ENCODE measurements at places on chromosomes 1 and 21.

- no peak within 1 kb of the TSS for H3K27ac ChIP-seq
- peak; percentile 9 for DNase-seq
- H3K4me3 ChIP-seq: peak within 1 kb of the TSS; percentile 78
- peaks cover 7% of the 10 kb centered on the region for H3K4me1 ChIP-seq
- H3K36me3 ChIP-seq: no peaks in the 10 kb centered on the region
Observed at GRCh38 chr1:95117207-95118066, at the start of gene TLCD4. TSS of gene TLCD4 (plus strand) at chr1:95117355. CDS start at chr1:95143902, 26,547 bp downstream.

DNA sequence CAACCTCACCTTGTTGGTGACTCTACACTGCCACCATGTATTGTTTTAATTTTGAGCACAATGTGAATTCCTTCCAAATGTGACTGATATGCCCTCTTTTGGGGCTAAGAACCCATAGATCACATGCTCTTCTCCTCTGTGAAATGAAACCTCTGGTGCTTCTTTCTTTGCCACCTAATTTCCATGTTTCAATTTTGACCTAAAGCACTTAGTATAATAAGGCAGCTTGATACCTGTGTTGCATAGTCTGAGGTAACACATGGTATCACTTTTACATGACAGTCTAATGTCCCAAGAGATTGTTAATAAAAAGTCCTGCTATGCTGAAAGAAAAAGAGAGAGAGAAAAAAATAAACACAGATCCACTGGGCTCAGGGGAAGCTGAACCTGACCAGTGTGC lies 24.2 kb downstream of the CLEC20A start:
- H3K27me3 ChIP-seq: peaks cover 3% of the 10 kb centered on the region
- no peak overlapping the region for H3K4me3 ChIP-seq
- H3K27ac ChIP-seq: no peak overlapping the region
- no peaks in the 10 kb centered on the region for H3K36me3 ChIP-seq

GRCh38 chr1:91924146-91924545 lies 25.1 kb upstream of the BRDT start:
- H3K36me3 ChIP-seq: no peaks in the 10 kb centered on the region
- H3K4me1 ChIP-seq: peaks cover 10% of the 10 kb centered on the region
- no peak overlapping the region for H3K4me3 ChIP-seq
- H3K27me3 ChIP-seq: no peaks in the 10 kb centered on the region
- no peak for DNase-seq
- no peak overlapping the region for H3K27ac ChIP-seq

DNA sequence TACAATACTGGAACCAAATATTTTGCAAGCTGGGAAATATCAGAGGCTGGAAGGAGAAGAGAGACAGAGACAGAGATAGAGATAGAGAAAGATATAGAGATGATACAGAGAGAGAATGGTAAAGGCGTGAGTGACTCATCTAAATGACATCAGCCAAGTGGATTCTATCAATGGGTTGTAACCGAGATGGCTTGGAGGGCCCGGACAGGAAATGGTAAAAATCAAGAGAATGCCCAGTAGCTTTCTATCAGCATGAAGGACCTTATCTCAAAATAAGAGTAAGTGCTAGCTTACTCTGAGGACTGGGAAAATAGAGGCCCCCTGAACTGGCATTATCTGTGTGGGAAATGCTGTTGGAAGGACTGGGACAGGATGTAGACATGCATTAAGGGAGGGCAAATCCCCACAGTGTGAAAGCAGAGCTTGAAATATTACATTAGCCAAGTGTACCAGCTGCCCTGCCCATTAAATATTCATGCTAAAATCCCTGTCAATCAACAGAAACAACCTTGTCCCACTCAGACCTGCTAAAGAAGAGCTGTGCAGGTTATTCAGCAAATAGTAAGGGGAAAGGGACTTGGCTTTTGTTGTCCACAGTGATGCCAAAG lies 76.6 kb upstream of the ZNF644 start:
- peaks cover 6% of the 10 kb centered on the region for H3K4me1 ChIP-seq
- H3K27me3 ChIP-seq: peaks cover 4% of the 10 kb centered on the region
- no peaks in the 10 kb centered on the region for H3K36me3 ChIP-seq
- H3K4me3 ChIP-seq: no peak overlapping the region
- no peak overlapping the region for H3K27ac ChIP-seq
- DNase-seq: no peak

GRCh38 chr1:193090865-193091264 lies 14.3 kb downstream of the GLRX2 start:
- peaks cover 29% of the 10 kb centered on the region for H3K36me3 ChIP-seq
- H3K27ac ChIP-seq: no peak overlapping the region
- H3K4me3 ChIP-seq: no peak overlapping the region
- H3K4me1 ChIP-seq: no peaks in the 10 kb centered on the region
- DNase-seq: no peak
- H3K27me3 ChIP-seq: no peaks in the 10 kb centered on the region

DNA sequence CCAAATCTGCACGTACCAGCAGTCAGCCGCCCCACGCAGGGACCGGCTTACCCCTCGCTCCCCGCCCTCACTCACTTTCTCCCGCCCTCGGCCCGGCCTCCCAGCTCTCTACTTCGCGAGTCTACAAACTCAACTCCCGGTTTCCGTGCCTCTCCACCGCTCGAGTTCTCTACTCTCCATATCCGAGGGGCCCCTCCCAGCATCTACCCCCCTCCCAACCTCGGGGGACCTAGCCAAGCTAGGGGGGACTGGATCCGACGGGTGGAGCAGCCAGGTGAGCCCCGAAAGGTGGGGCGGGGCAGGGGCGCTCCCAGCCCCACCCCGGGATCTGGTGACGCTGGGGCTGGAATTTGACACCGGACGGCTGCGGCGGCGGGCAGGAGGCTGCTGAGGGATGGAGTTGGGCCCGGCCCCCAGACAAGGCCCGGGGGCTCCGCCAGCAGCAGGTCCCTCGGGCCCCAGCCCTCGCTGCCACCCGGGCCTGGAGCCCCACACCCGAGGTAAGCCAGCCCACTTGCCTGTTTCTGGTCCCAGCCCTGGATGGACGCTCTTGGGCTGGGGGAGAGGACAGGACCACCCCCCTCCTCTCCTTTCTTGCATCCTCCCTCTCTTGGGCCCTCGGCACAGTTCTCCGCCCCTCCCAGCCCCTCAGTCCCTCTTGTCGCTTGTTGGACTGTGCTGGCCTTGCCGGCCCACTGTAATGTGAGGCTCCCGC lies at the start of gene ARTN:
Gene ARTN, plus strand, starts transcription at position 416 of the 715 bp plus-strand sequence. CDS start 1,856 bp downstream, outside the sequence.
- peaks cover 4% of the 10 kb centered on the region for H3K36me3 ChIP-seq
- peaks cover 10% of the 10 kb centered on the region for H3K27me3 ChIP-seq
- H3K4me1 ChIP-seq: peaks cover 11% of the 10 kb centered on the region

DNA sequence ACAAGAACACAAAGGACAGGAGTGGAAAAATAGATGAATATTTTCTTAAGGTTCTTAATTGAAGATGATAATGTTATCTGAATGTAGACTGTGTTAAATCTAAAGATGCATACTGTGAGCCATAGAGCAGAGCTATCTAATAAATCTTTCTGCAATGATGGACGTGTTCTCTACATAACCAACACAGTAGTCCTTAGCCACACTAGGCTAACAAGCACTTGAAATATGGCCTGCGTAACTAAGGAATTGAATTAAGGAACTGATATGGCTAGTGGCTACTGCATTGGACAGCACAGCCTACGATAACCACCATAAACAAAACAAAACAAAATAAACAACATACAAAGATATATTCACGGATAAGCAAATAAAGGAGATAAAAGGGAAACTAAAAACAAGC lies 181.3 kb downstream of the LYPLAL1 start:
- no peaks in the 10 kb centered on the region for H3K36me3 ChIP-seq
- H3K27ac ChIP-seq: no peak overlapping the region
- H3K4me1 ChIP-seq: no peaks in the 10 kb centered on the region
- no peaks in the 10 kb centered on the region for H3K27me3 ChIP-seq
- DNase-seq: no peak

GRCh38 chr1:164510435-164510834 lies 48.5 kb upstream of the PBX1 start:
- no peak overlapping the region for H3K27ac ChIP-seq
- no peaks in the 10 kb centered on the region for H3K36me3 ChIP-seq
- H3K4me3 ChIP-seq: no peak overlapping the region
- no peaks in the 10 kb centered on the region for H3K27me3 ChIP-seq
- DNase-seq: no peak

GRCh38 chr1:155978325-155978972 lies at the start of gene ARHGEF2:
TSS of gene ARHGEF2 (minus strand) at chr1:155978547. CDS start at chr1:155978427, 120 bp downstream.
- H3K4me3 ChIP-seq: peak within 1 kb of the TSS; percentile 95
- peaks cover 57% of the 10 kb centered on the region for H3K36me3 ChIP-seq
- H3K4me1 ChIP-seq: peaks cover 55% of the 10 kb centered on the region
- peak within 1 kb of the TSS; percentile 95 for H3K27ac ChIP-seq
- peak; percentile 71 for DNase-seq

DNA sequence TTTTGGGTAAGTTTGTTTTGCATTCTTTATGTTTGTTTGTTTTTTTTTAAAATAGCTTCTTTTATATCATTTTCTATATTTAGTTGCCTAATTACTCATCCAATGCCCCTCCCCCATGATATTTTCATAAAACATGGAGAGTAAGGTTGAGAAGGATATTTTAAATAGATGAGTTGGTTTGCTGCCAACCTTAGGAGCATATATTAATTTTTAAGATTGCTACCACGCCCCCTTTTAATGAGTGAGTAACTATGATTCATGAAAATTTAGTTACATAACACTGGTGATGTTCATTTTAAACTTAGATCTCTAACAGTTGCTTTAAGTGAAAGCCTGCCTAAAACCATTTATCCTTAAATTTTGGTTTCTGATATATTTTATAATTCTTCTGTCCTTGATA lies 18.7 kb downstream of the TMEM50A start:
- peak overlapping the region; percentile 82 for H3K27ac ChIP-seq
- H3K36me3 ChIP-seq: peaks cover 82% of the 10 kb centered on the region
- peak overlapping the region; percentile 20 for H3K4me3 ChIP-seq
- DNase-seq: no peak
- no peaks in the 10 kb centered on the region for H3K27me3 ChIP-seq
- H3K4me1 ChIP-seq: peaks cover 47% of the 10 kb centered on the region

GRCh38 chr1:114379987-114380386 lies 131.0 kb downstream of the TRIM33 start:
- H3K27ac ChIP-seq: no peak overlapping the region
- no peak overlapping the region for H3K4me3 ChIP-seq
- DNase-seq: no peak
- H3K36me3 ChIP-seq: no peaks in the 10 kb centered on the region

DNA sequence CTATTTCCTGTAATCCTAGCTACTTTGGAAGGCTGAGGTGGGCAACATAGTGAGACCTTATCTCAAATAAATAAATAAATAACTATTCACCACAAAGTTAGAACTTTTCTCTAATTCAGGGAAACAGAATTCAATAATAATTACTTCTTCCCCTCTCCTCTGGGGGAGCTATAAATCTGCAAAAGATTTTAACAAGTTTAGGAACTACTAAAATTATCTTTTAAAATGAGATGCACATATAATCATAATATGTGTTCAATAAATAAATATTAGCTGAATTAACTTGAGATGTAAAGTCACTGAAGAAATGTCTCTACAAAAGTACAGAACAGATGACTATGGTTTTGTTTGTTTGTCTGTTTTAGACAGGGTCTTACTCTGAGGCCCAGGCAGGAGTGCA lies 14.1 kb downstream of the WDR47 start:
- H3K27ac ChIP-seq: no peak overlapping the region
- DNase-seq: no peak
- H3K4me3 ChIP-seq: no peak overlapping the region
- no peaks in the 10 kb centered on the region for H3K36me3 ChIP-seq
- no peaks in the 10 kb centered on the region for H3K27me3 ChIP-seq
- no peaks in the 10 kb centered on the region for H3K4me1 ChIP-seq

DNA sequence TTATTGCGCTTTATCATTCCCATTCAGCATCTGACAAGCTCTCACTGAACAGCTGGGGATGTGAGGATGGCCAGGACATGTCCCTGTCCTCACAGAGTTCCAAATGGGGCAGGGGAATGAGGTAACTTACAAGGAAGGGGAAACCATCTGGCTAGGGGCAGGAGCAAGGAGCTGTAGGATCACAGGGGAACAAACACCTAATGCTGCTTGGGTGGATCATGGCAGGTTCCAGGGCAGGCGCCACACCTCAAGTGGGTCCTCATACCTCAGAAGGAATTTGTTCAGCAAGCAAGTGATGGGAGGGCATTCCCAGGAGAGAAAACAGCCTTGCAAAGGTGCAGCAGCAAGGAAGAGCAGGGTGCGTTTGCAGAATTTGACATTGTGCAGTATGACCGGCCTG lies 35.1 kb upstream of the GRIK3 start:
- H3K27me3 ChIP-seq: peaks cover 2% of the 10 kb centered on the region
- H3K4me1 ChIP-seq: no peaks in the 10 kb centered on the region
- H3K36me3 ChIP-seq: no peaks in the 10 kb centered on the region
- no peak overlapping the region for H3K27ac ChIP-seq

DNA sequence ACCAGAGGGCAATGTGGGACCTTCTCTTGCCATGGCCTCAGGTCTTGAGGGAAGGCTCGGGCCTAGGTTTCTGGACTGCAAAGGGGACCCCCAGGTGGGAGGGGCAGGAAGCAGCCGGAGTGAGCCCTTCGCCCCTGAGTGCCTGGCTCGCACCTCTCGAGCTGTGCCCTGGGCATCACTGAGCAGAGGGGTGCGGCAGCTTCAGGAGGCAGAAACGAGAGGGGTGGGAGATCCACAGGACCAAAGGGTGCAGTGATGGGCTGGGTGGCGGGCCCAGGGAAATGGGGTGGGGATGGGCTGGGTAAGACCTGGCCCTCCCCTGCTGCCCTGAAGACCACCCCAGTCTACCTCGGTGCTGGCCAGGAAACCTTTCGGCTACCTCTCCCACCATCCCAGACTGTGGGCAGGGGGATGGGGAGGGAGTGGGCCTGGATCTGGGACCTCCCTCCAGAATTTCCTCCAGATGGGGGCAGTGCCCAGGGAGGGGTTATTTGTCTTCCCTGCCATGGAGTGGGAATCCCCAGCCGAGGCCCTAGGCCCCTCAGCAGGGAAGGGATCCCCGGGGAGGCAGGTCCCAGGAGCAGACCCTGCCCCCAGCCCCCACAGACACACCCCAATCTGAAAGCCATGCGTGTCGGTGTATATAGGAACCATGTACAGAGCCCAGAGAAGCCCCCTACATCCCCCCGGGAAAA lies 21.3 kb downstream of the A3GALT2 start:
- no peak overlapping the region for H3K27ac ChIP-seq
- H3K36me3 ChIP-seq: peaks cover 40% of the 10 kb centered on the region
- no peak overlapping the region for H3K4me3 ChIP-seq
- no peaks in the 10 kb centered on the region for H3K27me3 ChIP-seq
- peaks cover 31% of the 10 kb centered on the region for H3K4me1 ChIP-seq
- no peak for DNase-seq

- no peak overlapping the region for H3K4me3 ChIP-seq
- H3K27me3 ChIP-seq: peaks cover 2% of the 10 kb centered on the region
- no peak for DNase-seq
- peaks cover 6% of the 10 kb centered on the region for H3K4me1 ChIP-seq
- no peaks in the 10 kb centered on the region for H3K36me3 ChIP-seq
Observed at GRCh38 chr1:167054531-167054930, 35.6 kb downstream of the GPA33 start.

DNA sequence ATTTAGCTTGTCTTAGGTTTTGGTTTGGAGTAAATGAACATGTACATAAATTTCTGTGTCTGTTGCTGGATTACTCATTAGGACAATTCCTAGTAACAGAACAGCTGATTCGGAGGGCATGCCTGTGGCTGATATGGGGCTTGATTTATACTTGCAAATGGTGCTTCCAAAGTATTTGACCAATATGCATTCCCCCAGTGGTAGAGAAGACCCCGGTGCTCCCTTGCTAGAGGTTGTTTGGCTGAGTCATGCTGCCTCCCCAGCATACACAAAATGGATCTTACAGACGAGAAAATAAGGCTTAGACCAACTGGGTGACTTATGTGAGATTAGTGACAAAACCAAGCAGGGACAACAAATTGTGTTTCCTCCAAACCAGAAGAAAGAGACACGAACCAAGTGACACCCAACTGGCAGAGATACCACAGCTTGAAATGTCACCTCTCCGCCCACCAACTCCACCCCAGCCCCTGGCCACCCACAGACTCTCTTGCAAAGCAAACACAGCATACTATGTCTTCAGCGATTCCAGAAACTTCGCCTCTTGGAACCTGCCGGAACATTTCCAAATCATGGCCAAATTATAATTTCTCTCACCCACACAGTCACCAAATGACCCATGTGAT lies 75.9 kb upstream of the ETS2 start:
- no peaks in the 10 kb centered on the region for H3K36me3 ChIP-seq
- peaks cover 16% of the 10 kb centered on the region for H3K4me1 ChIP-seq
- no peak overlapping the region for H3K27ac ChIP-seq
- peaks cover 15% of the 10 kb centered on the region for H3K27me3 ChIP-seq
